ENCODE measurements at places on chromosomes 2 and 18. TPM values are rescaled to one million over a fixed set of nuclear protein-coding genes. Genes with fewer than 3 reads are reported as not detected.

Gene CRYBA2
- total RNA-seq, result not detected

DNA sequence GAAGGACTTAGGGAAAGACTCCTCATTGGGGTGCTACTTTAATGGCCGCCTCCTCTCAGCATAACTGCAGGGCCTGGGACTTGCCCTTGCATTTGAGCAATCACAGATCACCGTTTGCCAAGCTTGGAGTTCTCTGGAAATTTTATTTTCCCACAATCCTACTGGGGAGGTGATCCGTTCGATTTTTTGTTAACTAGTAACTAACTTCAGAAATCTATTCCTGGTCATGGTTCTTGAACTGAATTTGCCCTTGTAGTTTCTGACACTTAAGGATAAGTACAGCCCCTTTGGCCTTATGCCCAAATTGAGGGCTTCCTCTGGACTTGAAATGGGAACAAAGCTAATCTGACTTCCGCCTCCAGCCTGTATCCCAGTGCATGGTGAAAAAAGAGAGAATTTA lies 60.5 kb upstream of the ST3GAL5 start:
- no peak for DNase-seq

GRCh38 chr18:9404565-9405060 lies 70.0 kb downstream of the TWSG1 start:
- DNase-seq, result no peak

Gene DNAJC5G
- 0.56 TPM for total RNA-seq

- no peak for DNase-seq
These were observed 80.8 kb downstream of the ANKRD44 start for GRCh38 chr2:197229509-197230443.

DNA sequence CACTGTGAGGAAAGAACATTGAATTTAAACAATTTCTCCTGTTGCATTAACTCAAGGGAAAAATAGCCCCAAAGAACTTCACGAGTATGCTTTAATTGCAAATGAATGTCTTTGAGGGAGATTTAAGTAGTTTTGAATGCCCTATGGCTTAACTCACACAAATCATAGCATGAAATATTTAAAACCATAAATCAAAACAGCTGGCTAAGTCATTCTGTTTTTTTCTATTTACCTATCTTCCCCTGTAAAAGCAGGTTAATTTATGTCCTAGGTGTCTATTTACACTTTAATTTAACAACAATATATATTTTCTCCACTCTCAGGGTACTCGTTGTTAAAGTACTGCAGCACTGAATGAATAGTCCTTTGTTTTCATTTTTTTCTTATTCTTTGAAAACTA lies 118.8 kb upstream of the PIEZO2 start:
- DNase-seq, result no peak

- no peak for DNase-seq
These were observed 187.6 kb downstream of the LDLRAD4 start for GRCh38 chr18:13406049-13406615.

DNA sequence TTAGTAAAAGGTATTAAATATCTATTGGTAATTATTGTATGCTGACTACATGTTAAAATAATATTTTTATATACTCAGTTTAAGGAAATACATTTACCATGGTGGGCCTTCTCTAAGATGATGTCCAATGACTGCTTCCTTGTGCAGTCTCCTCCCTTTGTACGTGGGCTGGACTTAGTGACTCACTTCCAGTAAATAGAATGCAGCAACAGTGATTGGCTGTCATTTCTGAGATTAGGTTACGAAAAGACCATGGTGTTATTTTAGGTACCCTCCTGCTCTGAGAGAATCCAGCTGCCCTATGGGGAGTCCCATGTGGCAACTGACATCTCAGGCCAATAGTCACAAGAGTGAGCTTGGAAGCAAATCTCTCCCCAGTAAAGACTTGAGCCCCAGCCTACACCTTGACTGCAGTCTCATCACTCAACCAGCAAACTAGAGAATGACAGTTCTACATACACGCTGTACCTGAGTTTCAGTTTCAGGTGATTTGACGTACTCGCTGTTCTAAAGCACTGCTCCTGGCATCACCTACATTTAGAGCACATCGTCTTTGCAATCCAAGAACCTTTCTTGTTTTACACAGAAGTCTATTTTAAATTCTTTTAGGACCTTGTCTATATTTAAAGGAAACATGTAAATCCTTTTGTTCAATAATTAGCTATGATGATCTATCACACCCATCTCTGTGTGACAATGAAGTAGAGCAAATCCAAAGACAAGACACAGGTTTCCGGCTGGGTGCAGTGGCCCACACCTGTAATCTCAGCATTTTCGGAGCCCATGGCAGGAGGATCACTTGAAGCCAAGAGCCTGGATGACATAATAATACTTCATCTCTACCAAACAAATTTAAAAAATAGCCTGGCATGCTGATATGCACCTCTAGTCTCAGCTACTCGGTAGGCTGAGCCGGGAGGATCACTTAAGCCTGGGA lies 87.2 kb downstream of the COBLL1 start:
- DNase-seq, result no peak
